ENCODE measurements at places on chromosomes 13 and 19.

DNA sequence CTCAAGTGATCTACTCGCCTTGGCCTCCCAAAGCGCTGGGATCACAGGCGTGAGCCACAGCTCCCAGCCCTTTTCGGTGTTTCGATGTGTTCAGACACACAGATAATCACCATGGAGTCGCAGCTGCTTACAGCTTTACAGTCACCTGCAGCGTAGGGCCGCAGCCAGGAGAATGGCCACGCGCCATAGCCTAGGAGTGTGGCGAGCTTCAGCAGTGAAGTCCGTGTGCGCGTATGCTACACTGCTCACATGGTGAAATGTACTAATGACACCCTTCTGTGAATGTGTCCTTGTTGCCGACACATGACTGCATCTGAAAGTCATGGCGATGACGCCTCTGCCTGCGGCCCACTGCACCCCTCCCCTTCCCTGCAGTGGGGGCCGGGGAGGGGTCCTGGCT lies 23.6 kb downstream of the AP3D1 start:
- no peak for DNase-seq

GRCh38 chr13:36366031-36366430 lies 19.8 kb upstream of the SPART start:
- no peak for DNase-seq

DNA sequence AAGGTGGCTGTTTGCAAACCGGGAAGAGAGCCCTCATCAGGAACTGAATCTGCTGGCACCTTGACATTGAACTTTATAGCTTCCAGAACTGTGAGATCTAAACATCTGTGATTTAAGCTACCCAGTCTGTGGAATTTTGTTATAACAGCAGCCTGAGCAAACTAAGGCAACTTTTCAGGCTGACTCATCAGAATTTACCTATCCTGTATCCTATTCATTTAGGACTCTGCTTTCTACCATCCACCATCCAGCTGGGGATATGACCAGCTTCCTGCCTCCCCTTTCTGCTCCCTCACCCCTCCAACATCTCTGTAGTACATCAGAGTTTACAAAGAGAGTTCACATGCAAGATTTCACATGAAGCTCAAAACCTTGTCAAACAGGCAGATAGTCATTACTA lies 11.1 kb upstream of the CNMD start:
- DNase-seq, result no peak

- no peak for DNase-seq
Measured at GRCh38 chr19:27896091-27896490, 1316.9 kb downstream of the UQCRFS1 start.

GRCh38 chr19:18119717-18120105 lies 22.1 kb downstream of the MAST3 start:
- DNase-seq, result no peak

- no peak for DNase-seq
Measured at GRCh38 chr13:110215606-110216005, 91.4 kb downstream of the COL4A1 start.

DNA sequence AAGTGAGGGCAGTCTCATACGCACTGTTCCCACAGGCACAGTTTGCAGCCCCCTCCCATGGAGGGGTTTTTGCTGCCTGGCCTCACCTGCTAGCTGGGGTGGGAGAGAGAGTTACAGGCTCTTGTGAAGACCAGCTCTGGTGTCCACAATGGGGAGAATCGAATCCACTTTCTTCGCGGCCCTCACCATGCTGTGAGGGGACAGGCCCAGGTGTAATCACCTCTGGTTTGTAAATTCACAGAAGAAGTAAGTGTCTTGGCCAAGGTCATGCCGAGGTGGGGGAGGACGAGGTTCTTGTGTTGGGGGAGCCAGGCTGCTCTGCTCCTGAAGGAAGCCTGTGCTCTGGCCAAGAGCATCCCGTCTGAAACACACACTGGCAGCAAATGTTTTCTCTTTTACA lies 39.5 kb downstream of the TEX29 start:
- no peak for DNase-seq

DNA sequence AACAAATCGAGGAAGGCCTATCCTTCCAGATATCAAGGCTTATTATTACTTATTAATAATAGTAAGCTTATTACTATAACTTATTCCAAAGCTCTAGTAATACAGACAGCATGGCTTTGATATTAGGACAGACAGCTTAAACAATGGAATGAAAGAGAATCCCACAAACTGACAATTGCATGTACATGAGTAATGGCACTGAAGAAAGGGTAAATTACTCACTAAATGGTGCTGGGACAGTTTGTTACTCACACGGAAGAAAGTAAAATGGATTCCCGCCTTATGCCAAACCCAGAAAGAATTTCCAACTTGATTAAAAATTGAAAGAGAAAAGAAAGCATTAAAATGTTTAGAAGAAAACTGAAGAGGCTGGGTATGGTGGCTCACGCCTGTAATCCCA lies 60.3 kb downstream of the MIPEP start:
- DNase-seq, result no peak
